Lower leg skin (tissue), 4 donors: ENCODE measurements at places on chromosomes 1 and 21.
A peak's percentile ranks its signal among the peaks of the same experiment; 100 is the strongest.

DNA sequence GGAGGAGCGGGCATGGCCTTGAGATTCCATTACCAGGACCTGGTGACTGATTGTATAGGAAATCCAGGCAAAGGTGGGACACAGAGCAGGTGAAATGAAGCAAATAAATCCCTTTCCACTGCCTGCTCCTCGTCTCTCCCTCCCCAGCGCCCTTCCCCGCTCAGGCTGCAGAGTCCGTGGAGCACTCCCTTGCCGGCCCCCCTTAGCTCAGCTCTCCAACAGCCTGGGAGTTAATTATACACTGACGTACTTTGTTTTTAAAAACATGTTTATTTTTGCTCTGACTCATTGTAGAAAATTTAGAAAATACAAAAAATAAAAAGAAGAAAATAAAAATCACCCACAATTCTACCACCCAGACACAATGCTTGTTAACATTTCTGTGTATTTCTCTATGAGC lies 61.7 kb downstream of the LGR6 start:
- peak; percentile 68 for DNase-seq

GRCh38 chr1:99482286-99482685 lies 163.6 kb upstream of the PALMD start:
- DNase-seq, result no peak

DNA sequence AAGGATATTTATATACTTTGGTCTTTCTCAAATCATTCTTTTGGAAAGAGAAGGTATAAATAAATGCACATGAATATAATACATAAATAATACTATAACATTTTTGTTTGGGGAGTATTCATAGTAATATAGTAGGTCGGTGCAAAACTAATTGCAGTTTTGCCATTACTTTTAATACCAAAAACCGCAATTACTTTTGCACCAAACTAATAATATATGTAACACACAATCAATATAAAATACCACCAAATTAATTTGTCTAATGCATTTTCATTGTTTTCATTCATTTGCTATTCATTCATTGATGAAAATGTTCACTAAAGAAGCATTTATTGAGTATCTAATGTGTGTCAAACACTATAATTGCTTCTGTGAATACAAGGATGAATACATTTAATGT lies 219.0 kb downstream of the RWDD3 start:
- DNase-seq, result no peak

DNA sequence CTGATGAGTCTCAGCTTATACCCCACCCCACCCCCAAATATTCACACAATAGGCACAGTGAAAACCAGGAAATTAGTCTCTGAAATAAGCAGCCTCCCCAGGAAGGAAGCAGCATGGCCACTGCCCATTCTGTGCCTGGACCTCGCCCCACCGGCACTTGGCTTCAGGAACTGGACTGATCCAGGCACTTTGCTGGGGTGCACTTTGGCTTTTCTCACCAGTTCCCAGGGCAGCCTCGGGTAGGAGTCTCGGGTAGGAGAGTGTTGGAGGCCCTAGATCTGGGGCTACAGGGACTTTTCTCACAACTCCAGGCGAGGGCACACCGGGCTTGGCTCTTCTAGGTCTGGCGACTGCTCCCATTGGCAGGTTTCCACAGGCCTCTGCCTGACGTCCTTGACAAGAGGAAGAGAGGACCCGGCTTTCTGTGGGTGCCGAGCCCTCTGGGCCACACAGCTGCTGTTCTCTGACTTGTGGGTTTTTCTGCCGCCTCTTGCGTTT lies 18.7 kb downstream of the ADARB1 start:
- DNase-seq, result no peak

- DNase-seq, result no peak
These were observed 141.1 kb upstream of the SAMSN1 start for GRCh38 chr21:14687268-14687625.

DNA sequence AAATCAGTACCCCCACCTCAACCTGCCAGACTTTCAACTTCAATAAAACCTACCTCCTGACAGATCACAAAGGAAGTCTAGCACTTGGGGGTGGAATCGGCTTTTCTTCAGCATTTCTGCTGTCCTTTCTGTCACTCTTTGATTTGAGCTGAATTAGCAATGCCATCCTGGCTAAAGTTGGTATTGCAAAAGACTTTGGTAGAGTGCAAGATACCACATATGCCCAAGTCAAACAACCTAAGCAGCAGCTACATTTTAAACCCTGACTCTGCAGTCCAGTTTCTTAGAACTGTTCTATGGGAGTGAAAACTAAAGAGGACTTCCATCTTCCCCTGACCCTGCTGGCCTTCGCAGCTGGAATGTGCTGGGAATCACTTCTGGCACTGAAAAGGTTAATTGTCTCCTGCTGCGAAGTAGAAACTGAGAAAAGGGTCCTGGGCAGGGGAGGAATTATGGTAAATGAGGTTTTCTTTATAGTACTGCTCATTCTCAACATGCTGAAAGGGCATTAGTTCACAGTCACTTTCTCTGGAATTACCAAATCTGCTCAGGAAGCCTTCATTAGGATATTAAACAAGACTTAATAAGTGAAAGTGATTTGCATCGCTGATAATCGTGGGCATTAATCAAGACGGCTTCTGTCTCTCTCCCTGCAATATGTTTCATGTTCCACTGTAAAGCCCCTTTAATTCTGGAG lies 126.2 kb upstream of the SMYD2 start:
- no peak for DNase-seq

DNA sequence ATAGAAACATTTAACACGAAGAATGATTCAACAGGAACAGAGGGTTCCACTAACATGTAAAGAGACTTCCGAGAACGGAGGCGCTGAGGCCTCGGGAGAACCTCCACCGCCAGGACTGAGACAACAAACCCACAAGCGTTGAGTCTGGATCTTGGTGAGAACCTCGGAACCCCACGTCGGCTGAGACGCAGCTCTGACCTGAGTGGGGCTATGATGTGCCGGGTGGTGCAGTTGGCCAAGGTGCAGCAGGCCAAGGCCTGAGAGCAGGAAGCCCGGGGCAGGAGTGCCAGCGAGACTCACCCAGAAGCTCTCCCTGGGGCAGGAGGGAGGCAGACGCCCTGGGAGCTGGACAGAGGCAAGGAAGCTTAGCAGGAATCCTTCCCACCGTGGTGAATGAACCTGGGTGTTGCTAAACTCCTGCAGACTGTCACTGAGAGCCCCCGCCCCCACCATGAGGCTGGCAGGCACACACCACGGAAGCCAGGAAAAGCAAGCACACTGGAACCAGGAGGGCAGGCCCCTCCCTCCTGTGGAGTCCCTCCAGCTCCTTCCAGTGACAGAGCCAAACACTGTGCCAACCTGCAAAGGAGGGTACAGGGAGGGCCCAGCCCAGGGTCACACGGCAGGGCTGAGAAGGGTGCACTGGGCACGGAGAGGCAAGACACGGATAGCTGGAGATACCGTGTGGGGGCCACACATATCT lies 34.8 kb downstream of the WDR4 start:
- DNase-seq, result no peak

GRCh38 chr1:60822252-60822651 lies 260.1 kb upstream of the NFIA start:
- no peak for DNase-seq

DNA sequence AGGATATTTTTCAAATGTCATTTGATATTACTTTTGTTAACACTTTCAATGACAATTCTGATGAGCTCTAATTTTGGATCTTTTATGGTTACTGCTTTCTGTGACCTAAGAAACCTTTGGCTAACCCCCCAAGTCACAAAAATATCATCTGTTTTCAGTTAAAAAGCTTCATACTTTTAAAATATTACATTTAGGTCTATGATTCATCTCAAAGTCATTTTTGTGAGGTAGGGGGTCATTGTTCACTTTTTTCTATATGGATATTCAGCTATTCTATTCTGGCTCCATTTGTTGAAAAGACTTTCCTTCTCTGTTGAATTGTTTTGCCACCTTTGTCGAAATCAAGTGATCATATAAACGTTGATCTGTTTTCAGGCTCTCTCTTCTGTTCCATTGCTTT lies 44.8 kb downstream of the UCHL5 start:
- no peak for DNase-seq

GRCh38 chr1:17587693-17588047 lies 48.2 kb downstream of the ARHGEF10L start:
- no peak for DNase-seq

DNA sequence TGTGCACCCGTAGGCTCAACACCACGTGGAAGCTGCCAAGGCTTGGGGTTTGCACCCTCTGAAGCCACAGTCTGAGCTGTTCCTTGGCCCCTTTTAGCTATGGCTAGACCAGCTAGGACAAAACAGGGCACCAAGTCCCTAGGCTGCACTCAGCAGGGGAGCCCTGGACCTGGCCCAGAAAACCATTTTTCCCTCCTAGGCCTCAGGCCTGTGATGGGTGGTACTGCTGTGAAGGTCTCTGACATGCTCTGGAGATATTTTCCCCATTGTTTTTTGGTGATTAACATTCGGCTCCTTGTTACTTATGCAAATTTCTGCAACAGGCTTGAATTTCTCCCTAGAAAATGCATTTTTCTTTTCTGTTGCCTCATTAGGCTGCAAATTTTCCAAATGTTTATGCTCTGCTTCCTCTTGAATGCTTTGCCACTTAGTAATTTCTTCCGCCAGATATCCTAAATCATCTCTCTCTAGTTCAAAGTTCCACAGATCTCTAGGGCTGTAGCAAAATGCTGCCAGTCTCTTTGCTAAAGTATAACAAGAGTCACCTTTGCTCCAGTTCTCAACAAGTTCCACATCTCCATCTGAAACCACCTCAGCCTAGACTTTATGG lies 69.0 kb upstream of the KRTAP19-8 start:
- no peak for DNase-seq

GRCh38 chr21:45870851-45871615 lies 110.5 kb upstream of the COL6A1 start:
- DNase-seq, result peak; percentile 62

DNA sequence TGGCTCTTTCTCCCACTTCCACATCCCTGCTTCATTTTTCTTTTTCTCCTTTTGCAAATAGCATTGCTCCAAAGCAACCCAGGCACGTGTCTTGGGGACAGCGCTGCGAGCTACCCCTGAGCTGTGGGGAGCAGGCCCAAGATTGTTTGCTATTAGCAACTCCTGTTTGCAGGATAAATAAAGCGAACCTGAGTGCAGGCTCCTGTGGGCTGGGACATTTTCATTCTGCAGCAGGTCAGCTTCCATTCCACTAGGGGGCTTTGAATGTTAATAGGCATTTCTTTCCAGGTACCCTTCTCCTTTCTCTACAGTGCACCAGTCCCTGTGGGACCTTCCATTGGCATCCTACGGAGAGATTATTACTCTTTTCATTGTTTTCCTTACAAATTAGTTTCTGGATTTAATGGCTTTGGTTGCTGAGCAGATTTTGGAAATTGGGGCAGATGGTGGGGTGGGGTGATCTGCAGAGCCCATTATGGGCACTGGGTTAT lies 54.0 kb downstream of the OLFML3 start:
- no peak for DNase-seq

DNA sequence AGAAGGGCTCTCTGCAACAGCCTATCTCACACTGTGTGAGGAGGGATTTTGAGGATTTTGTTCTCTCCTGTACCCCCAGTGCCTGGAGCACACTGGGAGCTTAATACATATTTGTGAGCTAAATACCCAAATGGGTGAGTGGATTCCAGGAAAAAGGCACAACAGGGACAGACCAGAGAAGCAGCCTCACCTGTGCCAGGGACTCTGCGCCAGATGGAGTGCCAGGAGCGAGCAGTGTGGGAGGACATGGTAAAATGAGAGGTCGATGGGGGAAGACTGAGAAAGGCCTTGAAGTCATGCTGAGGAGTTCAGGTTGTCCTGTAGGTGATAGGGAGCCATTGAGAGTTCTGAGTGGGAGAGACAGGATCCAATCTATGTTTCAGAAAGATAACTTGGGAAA lies 11.0 kb upstream of the KCNA2 start:
- no peak for DNase-seq

DNA sequence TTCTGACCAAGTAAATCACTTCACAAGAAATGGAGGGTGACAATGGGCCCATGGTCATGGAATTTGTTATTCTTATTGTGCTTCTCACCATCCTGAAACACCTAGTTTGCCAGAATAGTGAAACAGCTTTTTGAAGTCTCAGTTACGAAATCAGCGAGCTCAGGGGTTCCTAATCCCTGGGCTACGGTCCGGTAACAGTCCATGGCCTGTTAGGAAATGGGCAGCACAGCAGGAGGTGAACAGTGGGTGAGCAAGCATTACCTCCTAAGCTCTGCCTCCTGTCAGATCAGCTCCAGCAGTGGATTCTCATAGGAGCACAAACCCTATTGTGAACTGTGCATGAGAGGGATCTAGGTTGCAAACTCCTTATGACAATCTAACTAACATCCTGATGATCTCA lies 1356.3 kb downstream of the KCNT2 start:
- no peak for DNase-seq
